ENCODE measurements at places on chromosomes 6 and 20.

DNA sequence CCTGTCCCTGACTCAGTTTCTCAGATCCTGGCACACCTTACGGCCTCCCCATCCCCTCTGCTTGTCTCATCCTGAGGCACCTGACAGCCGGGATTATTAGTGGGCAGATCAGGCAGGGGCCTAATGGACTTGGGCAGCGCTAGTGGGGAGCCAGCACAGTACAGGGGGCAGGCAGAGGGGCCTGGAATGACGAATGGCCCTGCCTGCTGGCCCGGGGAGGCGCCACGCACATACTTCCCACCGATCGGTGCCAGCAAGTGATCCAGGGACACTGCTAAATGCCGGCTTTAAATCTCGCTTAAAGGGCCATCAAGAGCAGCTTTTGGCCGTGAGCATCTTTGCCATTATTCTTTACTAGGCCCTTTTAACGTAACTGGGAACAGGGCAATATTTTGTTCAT lies 188.4 kb downstream of the DHX35 start:
- no peak for DNase-seq

GRCh38 chr6:26122402-26122792 lies 35.2 kb downstream of the HFE start:
- DNase-seq: no peak

- DNase-seq: no peak
Observed at GRCh38 chr6:151805286-151805840, 2.1 kb upstream of the ESR1 start.

- no peak for DNase-seq
Observed at GRCh38 chr6:36268478-36269275, 1.2 kb upstream of the PNPLA1 start.

GRCh38 chr6:12266571-12266970 lies 23.6 kb upstream of the EDN1 start:
- DNase-seq: no peak

GRCh38 chr6:43402820-43403219 lies 24.5 kb upstream of the ABCC10 start:
- no peak for DNase-seq

DNA sequence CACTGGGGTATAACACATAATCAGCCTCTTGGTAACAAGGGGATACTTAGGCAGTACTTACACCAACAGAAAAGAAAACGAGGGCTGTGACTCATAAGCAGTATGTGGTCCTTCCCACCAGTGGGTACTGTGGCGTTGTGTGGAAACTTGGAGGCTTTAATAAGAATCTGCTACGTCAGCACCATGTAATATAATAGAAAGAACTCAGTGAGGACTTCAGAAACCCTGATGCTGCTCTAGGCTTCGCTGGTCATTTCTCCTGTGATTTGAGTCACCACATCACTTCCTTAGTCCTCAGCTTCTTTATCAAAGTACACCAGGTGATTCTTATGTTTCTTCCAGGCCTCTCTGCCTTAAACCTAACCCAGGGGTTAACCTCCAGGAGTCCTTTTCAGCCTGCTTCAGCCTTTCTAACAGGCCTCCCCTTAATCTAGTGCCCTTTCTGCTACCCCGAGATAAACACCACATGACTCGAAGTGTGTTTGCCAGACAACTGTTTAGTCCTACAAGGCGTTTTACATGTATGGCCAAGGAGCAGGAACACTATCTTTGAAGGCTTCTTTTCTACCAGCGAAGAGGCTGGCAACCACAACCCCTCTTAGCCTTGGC lies 68.5 kb downstream of the FYN start:
- DNase-seq: no peak

- no peak for DNase-seq
Observed at GRCh38 chr6:54864272-54864671, 17.7 kb downstream of the FAM83B start.

- no peak for DNase-seq
Observed at GRCh38 chr20:50967586-50967985, 9.0 kb downstream of the MOCS3 start.

GRCh38 chr20:189611-190010 lies at the start of gene DEFB128:
Gene DEFB128 (minus strand): TSS chr20:189711. CDS start chr20:189623, 88 bp downstream.
- DNase-seq: no peak

DNA sequence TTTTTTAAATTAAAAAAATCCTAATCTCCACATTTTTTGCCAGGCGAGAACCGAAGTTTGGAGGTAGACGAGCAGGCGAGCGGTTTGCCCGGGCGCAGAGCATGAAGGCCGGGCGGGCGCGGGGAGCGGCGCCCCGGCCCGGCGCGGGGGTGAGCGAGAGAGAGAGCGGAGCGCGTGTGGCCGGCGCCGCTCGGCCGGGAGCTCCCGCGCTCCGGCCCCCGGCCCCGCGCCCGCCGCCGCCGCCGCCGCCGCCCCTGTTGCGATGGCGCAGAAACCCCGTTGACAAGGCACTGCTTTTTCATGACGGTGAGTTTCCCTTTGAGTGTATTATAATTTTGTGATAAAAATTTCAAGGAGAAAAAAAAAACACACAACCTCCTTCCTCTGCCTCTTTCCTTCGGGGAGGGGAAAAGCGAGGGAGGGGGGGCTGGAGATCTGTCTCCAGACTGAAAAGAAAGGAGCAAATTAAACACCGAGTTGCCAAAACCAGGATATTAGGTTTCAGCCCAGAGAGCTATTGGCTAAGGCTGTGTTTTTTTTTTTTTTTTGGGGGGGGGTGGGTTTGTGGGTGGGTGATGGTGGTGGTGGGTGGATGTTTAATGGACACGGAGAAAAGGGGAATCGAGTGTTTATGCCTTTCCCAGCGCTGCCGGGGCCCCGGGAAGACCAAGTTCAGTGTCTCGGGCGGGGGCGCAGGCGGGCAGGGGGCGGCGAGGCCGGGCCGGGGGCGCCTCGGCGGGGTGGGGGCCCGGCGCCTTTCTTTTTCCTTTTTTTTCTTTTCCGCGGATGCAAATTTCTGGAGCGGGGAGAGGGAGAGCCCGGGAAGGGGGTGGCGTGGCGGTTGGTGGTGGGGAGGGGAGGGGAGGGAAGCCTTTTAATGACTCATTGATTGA lies at the start of gene BICRAL:
TSS of gene BICRAL (plus strand) at position 257 of the 893 bp plus-strand sequence. CDS start 39,971 bp downstream, outside the sequence.
- DNase-seq: peak; percentile 67

DNA sequence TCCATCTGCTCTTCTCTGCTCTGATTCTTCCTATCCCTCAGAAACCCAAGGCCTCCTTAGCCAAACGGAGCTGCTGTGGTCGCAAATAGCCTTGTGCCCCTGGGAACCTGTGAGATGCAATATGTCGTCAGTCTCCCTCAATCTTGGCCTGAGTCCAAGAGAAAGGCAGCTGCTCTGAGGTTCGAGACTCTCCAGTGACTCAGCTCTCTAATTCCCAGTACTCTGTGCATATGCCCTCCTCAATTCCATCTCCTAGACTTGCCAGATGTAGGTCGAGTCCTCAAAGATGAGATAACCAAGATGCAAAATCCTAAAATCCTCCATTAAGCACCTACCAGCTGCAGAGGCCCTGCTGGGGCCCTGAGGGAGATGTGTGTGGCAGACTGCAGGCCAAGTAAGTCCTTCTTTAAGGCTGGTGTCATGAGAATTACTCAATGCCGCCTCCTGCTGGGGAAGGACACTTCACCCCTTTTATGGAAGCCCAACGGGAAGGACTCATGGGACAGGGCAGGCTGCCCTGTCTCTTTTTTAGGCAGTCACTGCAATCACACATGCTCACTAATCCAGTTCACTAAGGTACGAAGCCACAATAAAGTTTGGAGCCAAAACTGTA lies 28.5 kb downstream of the C6orf15 start:
- DNase-seq: no peak

GRCh38 chr20:19750907-19751636 lies 7.0 kb upstream of the RIN2 start:
- DNase-seq: no peak

DNA sequence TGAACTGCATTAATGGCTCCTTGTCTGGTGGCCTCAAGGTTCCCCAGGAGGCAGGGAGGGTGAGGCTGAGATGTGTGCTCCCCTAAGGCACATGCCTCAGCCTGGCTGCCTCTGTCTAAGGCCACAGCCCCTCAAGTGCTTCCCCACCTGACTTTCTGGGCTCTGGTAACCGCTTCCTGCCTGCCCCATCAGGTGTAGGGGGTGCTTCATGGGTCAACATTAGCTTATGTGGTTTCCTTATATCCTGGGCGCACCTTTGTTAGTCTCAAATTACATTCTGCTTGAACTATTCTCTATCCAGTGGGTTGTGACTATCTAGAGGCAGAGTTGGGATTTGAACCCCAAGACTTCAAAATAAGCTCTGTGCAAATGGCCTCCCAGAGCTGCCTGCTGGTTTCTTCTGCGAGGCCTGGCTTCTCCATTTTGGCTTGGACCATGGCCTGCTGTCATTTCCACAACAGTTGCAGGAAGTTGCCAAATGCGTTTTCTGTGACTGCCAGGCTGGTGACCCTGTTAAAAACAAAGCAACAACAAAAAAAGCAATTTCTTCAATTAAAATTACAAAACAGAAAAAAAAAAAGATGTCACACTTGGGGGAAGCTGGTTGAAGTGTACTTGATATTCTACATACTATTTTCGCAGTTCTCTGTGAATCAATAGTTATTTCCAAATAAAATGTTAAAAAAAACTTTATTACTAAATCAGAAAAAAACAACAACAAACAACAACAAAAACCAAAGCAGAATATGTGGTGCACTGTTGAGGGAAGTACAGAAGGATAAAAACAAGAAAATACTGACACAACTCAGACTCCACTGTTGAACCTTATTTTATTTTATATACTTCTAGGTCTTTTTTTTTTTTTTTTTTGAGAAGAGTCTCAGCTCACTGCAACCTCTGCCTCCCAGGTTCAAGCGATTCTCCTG lies 20.0 kb upstream of the ZNFX1 start:
- no peak for DNase-seq

DNA sequence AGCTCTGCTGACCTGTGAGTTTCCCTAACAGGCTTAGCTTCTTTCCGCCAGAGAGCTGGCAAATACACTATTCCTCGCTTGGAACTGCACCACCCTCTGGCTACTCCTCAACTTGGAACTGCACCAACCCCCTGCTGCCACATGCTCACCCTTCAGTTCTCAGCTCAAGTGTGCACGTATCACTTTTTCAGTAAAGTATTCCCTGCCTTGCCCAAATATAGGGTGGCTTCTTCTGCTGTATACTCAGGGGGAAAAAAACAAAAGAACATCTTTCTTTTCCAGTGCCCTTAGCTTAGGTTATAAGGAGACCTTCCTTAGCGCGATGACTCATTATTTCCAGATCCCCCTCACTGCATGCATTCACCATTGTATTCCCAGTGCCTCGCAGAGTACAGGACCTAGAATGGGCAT lies 21.2 kb downstream of the GNAS-AS1 start:
- no peak for DNase-seq

GRCh38 chr6:47407300-47408281 lies 70.0 kb upstream of the CD2AP start:
- no peak for DNase-seq

GRCh38 chr6:95185874-95186273 lies 391.5 kb upstream of the MANEA start:
- no peak for DNase-seq

DNA sequence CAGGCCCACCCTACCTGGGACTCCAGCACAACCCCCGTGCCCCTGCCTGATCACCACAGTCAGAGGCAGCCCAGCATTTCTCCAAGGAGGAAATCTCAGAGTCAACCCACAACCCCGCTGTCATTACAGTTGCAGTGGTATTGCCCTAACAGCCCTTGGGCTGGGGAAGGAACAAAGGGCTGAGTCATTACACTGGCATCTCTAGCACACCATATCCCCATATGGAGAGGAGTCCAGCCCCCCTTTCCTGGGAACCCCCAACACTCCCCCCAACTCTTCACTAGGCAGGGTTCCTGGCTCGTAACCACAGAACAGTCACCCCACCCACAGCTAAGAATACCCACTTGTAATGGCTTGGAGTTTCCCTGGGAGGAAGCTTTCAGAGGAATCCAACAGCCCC lies 149.4 kb upstream of the OGFRL1 start:
- DNase-seq: no peak

DNA sequence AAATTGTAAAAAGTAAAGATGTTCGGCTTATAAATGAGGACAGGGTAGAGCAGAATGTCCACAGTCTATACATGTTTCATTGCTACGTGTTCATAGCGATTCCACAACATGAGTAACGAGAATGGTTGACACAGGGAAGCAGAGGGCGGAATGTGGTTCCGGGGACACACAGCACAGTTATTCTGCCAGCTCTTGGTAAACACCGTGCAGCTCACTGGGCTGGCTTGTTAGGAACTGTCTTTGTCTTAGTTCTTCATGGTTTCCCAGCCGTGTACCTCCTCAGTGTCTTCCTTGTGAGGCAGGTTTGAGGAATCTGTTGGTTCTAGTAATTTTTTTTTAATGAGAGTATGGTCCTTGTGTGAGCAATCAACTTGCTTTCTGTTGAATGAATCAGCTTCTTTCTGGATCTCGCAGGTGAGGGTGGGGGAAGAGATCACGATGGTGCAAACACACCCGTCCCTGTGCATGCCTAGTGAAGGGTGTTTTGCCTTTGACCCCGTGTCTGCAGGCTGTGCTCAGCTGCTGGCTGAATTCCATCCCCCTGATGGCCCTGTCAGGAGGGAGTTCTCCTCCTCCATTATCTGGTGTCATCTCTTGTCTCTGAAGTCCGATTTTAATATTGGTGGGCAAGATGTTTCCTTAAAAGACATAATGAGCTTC lies 168.2 kb downstream of the SMOC2 start:
- no peak for DNase-seq

- DNase-seq: no peak
Observed at GRCh38 chr6:100160930-100161329, 166.9 kb upstream of the MCHR2 start.

- no peak for DNase-seq
Observed at GRCh38 chr6:53845280-53846195, 50.7 kb downstream of the LRRC1 start.

DNA sequence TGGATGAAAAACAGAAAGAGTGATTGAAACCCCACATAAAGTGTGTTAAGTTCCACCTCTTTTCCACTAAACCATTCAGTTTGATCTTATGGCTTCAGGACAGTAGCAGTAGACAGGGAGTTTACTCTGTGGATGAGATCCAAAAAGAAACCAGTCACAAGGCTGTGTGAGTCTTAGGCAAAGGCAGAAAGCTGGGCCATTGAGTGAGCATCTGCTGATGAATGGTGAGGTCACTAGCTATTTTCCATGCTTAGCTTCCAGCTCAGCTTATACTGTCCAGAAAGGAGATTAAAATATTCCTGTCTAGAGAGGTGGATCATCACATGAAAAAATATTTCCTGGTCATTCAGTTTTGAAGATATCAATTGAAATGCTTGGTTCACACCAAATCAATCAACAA lies 1643.9 kb downstream of the HACE1 start:
- no peak for DNase-seq

DNA sequence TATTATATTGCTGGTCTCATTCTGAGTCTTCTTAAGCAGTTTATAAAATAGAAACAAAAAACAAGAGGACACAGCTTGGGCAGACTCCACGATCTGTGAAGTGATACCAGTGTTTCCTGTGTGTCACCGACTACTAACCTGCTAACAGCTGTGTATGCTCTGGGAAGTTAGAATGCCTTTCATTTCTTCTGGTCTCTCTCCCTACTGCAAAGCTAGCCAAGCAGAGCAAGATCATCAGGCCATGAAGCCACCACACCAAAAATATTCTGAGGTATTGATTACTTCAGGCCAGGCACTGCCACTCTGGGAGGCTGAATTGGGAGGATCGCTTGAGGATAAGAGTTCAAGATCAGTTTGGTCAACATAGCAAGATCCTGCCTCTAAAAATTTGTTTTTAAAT lies 46.9 kb upstream of the SMIM29 start:
- DNase-seq: no peak

DNA sequence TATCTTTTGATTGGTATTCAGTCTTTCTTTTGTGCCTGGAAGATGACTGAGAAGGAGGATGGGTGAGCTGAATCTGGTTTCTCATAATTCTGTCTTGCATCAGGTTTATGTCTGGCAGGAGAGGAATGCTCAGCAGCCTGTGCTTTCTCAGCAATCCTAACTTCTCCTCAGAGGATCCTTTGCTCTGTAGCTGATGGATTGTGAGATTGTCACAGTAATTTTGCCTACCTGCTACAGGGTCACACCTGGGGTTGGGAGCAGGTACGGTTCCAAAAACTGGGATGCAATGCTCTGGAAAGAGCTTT lies 2.1 kb upstream of the HS3ST5 start:
- DNase-seq: no peak

Measured in stimulated activated CD4-positive, alpha-beta T cell treated with anti-CD3 and anti-CD28 coated beads, Interleukin-1b, Interleukin-23, amount 100 ng/mL, for 1 hour (primary cell).